ENCODE measurements at places on chromosomes 2 and 18. TPM values are rescaled to one million over a fixed set of nuclear protein-coding genes. Genes with fewer than 3 reads are reported as not detected.
A peak's percentile ranks its signal among the peaks of the same experiment; 100 is the strongest.

- no peak overlapping the region for H3K4me3 ChIP-seq
- H3K4me1 ChIP-seq, result no peaks in the 10 kb centered on the region
- H3K27me3 ChIP-seq, result no peaks in the 10 kb centered on the region
- no peaks in the 10 kb centered on the region for H3K36me3 ChIP-seq
- no peak for DNase-seq
These were observed 541.8 kb downstream of the SOX11 start for GRCh38 chr2:6233993-6234392.

- no peak for DNase-seq
- no peaks in the 10 kb centered on the region for H3K27me3 ChIP-seq
- H3K36me3 ChIP-seq, result no peaks in the 10 kb centered on the region
- no peaks in the 10 kb centered on the region for H3K4me1 ChIP-seq
- no peak overlapping the region for H3K27ac ChIP-seq
These were observed 41.0 kb downstream of the SMAD7 start for GRCh38 chr18:48909721-48910120.

- H3K27me3 ChIP-seq, result no peaks in the 10 kb centered on the region
- no peak overlapping the region for H3K27ac ChIP-seq
- no peak overlapping the region for H3K4me3 ChIP-seq
These were observed 793.1 kb downstream of the ERBB4 start for GRCh38 chr2:211745295-211746097.

- no peak for DNase-seq
- no peak overlapping the region for H3K27ac ChIP-seq
- H3K4me3 ChIP-seq, result no peak overlapping the region
- no peaks in the 10 kb centered on the region for H3K36me3 ChIP-seq
- H3K27me3 ChIP-seq, result no peaks in the 10 kb centered on the region
These were observed 17.7 kb upstream of the SP3 start for GRCh38 chr2:173982918-173983317.

- no peaks in the 10 kb centered on the region for H3K36me3 ChIP-seq
- peak overlapping the region; percentile 29 for H3K4me3 ChIP-seq
- peaks cover 3% of the 10 kb centered on the region for H3K27me3 ChIP-seq
These were observed 909 bp upstream of the NRXN1 start for GRCh38 chr2:51032751-51033330.

- H3K36me3 ChIP-seq, result no peaks in the 10 kb centered on the region
- peak; percentile 81 for DNase-seq
- no peak overlapping the region for H3K4me3 ChIP-seq
- H3K4me1 ChIP-seq, result peaks cover 27% of the 10 kb centered on the region
- no peaks in the 10 kb centered on the region for H3K27me3 ChIP-seq
These were observed 138.9 kb upstream of the KLHL14 start for GRCh38 chr18:32911660-32912284.

GRCh38 chr2:70514612-70515055, 39.0 kb downstream of the TGFA start:
- no peak overlapping the region for H3K27ac ChIP-seq
- H3K27me3 ChIP-seq, result peaks cover 4% of the 10 kb centered on the region
- no peaks in the 10 kb centered on the region for H3K36me3 ChIP-seq
- no peak for DNase-seq
- H3K4me1 ChIP-seq, result no peaks in the 10 kb centered on the region

GRCh38 chr2:144592500-144593256, 72.8 kb upstream of the ZEB2 start:
- no peaks in the 10 kb centered on the region for H3K27me3 ChIP-seq
- H3K4me1 ChIP-seq, result peaks cover 3% of the 10 kb centered on the region
- DNase-seq, result no peak
- no peak overlapping the region for H3K27ac ChIP-seq
- no peak overlapping the region for H3K4me3 ChIP-seq
- no peaks in the 10 kb centered on the region for H3K36me3 ChIP-seq

- no peaks in the 10 kb centered on the region for H3K36me3 ChIP-seq
- H3K4me1 ChIP-seq, result no peaks in the 10 kb centered on the region
- no peaks in the 10 kb centered on the region for H3K27me3 ChIP-seq
- H3K4me3 ChIP-seq, result no peak overlapping the region
- no peak overlapping the region for H3K27ac ChIP-seq
- no peak for DNase-seq
These were observed 215.6 kb upstream of the MAP2 start for GRCh38 chr2:209208211-209208610.

DNA sequence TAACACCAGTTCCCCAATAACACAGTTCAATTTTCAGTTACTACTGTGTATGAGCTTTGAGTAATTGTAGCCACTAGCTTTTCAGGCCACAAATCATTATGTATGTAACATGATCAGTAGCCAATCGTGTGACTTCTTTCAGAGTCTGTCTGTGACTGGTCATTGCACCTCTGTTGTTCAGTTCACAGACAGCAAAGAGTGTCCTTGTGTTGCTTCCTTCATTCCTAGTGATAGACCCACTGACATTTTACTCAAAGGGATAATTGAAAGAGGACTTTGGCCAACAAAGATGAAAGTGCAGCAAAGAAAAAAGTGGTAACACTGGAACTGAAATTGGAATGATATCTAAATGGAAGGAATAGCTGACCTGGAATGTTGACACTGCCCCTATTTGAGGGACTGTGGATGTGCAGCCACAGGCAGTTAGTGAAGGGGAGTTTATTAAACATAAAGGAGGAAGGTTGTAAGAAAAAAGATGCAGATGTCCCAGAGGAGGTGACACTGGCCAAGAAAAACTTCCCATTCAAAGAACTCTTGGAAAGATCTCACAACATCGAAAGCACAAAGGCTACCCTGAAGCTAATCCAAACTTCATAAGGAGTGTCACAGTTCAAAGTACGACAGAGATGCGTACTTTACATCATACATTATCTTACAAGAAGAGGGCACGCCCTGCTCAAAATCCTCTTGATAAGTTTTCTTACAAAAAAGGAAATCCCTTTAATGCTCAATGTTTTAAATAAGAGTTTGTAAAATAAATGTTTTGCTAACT, 19.3 kb downstream of the TTC39C start:
- DNase-seq, result no peak
- H3K27me3 ChIP-seq, result no peaks in the 10 kb centered on the region
- no peak overlapping the region for H3K27ac ChIP-seq
- H3K4me1 ChIP-seq, result no peaks in the 10 kb centered on the region
- H3K36me3 ChIP-seq, result no peaks in the 10 kb centered on the region

GRCh38 chr2:159290289-159290907, 3.9 kb upstream of the WDSUB1 start:
- DNase-seq, result peak; percentile 56
- H3K36me3 ChIP-seq, result no peaks in the 10 kb centered on the region
- no peak overlapping the region for H3K27ac ChIP-seq
- H3K27me3 ChIP-seq, result no peaks in the 10 kb centered on the region
- no peak overlapping the region for H3K4me3 ChIP-seq

- H3K36me3 ChIP-seq, result no peaks in the 10 kb centered on the region
- H3K27ac ChIP-seq, result peak overlapping the region; percentile 74
- H3K4me1 ChIP-seq, result peaks cover 17% of the 10 kb centered on the region
- H3K27me3 ChIP-seq, result no peaks in the 10 kb centered on the region
- peak; percentile 80 for DNase-seq
- H3K4me3 ChIP-seq, result no peak overlapping the region
These were observed 116.2 kb upstream of the ST6GAL2 start for GRCh38 chr2:107001964-107002696.

GRCh38 chr18:34802959-34803358, 92.9 kb downstream of the DTNA start:
- peak; percentile 80 for DNase-seq
- peaks cover 8% of the 10 kb centered on the region for H3K4me1 ChIP-seq
- no peak overlapping the region for H3K27ac ChIP-seq
- no peak overlapping the region for H3K4me3 ChIP-seq
- H3K27me3 ChIP-seq, result no peaks in the 10 kb centered on the region

- H3K27me3 ChIP-seq, result no peaks in the 10 kb centered on the region
- no peak for DNase-seq
- H3K36me3 ChIP-seq, result no peaks in the 10 kb centered on the region
- H3K4me3 ChIP-seq, result no peak overlapping the region
These were observed 1.4 kb downstream of the RSAD2 start for GRCh38 chr2:6879011-6879410.

- no peak overlapping the region for H3K27ac ChIP-seq
- H3K4me3 ChIP-seq, result no peak overlapping the region
- peaks cover 37% of the 10 kb centered on the region for H3K4me1 ChIP-seq
These were observed 121.9 kb downstream of the HDAC4 start for GRCh38 chr2:239278941-239279365.

DNA sequence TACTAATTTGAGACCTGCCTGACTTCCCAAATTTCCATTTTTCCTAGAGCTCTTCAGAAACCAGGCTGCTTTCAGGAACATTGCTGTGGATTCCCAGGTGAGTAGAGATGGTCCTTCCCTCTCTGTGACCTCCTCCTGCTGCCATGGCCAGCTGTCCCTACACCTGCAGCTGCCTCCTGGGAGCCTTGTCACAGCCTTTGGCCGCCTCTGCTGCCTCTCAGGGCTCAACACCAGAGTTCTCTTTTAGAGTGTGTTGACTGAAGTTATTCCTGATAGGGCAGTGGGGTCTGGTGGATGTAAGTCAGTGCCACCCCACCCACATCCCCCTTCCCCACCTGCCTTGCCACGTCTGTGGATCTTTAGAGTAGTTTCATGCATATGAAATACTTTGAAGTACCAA, 22.9 kb downstream of the SPATS2L start:
- H3K36me3 ChIP-seq, result peaks cover 10% of the 10 kb centered on the region
- H3K4me3 ChIP-seq, result no peak overlapping the region
- no peak overlapping the region for H3K27ac ChIP-seq
- no peaks in the 10 kb centered on the region for H3K4me1 ChIP-seq

DNA sequence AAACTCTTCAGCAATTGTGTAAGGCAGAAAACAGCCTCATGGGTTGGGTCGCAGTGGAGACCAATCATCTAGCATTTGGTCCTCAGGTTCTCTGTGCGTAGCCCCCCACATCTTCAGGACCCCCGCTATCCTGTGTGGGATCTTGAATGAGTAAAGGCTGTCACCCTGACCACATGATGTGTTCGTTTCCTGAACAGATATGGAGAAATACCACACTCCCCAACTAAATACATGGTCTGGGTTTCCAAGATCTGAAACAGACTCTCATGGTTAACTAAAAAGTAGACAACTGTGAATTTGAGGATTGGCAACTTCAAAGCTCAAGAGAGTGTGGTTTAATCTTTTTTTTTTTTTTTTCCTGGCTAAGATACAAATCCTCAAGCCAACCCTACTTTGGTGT, 23.2 kb downstream of the DOCK10 start:
- H3K4me1 ChIP-seq, result no peaks in the 10 kb centered on the region
- H3K4me3 ChIP-seq, result no peak overlapping the region
- DNase-seq, result no peak
- H3K27me3 ChIP-seq, result no peaks in the 10 kb centered on the region

- no peaks in the 10 kb centered on the region for H3K4me1 ChIP-seq
- no peak overlapping the region for H3K4me3 ChIP-seq
- H3K27ac ChIP-seq, result no peak overlapping the region
- no peaks in the 10 kb centered on the region for H3K27me3 ChIP-seq
- DNase-seq, result no peak
These were observed 381.6 kb downstream of the SUCLG1 start for GRCh38 chr2:84077496-84077895.

DNA sequence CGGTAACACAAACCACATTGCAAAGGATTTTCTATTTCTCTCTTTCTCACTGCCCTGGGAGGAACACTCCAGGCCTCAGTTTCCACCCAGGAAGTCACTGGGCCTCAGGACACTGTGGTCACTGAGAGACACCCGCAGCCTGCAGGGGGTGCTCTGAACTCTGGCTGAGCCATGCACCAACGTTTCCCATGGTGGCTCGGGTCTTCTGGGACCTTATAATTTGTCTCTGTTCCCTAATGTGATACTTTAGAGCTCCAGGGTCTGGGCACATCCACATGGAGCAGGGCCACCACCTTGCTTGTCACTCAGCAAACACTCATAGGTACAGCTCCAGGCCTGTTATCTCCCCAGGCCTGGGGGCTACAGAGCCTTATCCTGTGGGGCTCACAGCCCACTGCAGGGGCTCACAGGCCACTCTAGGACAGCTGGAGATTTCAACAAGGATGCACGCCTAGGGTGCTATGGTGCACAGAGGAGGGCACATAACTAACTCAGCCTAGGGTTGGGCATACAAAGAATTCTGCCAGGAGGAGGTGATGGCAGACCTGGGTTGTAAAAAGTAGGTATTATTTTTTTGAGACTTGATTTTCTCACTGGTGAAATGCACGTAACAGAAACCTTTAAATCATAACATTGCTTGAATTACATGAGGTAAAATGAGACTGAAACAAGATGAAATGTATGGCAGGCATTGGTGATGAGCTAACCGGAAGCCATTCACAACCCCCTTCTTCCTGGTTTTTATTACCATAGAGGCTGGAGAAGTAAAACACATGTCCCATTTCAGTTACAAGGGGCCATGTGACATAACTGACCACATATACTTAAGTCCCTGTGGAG, 3.0 kb upstream of the HS1BP3 start:
- no peaks in the 10 kb centered on the region for H3K36me3 ChIP-seq
- no peak overlapping the region for H3K27ac ChIP-seq
- no peak for DNase-seq
- peaks cover 13% of the 10 kb centered on the region for H3K4me1 ChIP-seq
- H3K27me3 ChIP-seq, result peaks cover 31% of the 10 kb centered on the region
- H3K4me3 ChIP-seq, result no peak overlapping the region

DNA sequence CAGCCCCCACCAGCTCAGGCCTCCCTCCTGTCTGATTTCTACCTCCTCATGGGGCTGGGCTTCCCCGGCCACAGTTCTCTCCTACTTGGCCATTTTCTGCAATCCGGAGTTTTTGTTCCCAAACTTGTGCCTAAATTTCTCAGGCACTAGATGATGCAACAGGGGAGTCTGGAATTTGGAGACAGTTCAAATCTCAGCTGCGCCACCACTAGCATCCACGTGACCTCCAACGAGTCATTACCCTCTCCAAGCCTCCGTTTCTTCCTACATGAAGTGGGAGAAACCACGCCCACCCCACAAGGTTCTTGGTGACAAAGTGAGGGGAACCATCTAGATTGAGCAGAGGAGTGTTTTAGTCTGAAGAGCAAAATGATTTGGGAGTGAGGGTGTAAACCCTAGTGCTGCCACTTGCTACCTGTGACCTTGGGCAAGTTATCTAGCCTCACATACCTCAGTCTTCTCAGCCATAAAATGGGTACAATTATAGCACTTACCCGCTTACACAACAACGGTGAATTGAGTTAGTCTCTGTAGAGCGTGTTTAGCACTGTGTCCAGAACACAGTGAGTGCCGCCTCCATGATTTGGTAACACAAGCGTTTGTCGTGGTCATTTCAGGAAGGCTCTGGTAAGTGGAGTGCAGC, 61.4 kb upstream of the ASAP2 start:
- H3K27ac ChIP-seq, result no peak overlapping the region
- no peaks in the 10 kb centered on the region for H3K27me3 ChIP-seq
- H3K4me1 ChIP-seq, result peaks cover 16% of the 10 kb centered on the region
- H3K36me3 ChIP-seq, result no peaks in the 10 kb centered on the region
- DNase-seq, result peak; percentile 58

GRCh38 chr2:98127229-98127989, 40.4 kb downstream of the VWA3B start:
- no peaks in the 10 kb centered on the region for H3K4me1 ChIP-seq
- H3K27me3 ChIP-seq, result peaks cover 23% of the 10 kb centered on the region
- H3K27ac ChIP-seq, result no peak overlapping the region
- DNase-seq, result no peak
- H3K36me3 ChIP-seq, result no peaks in the 10 kb centered on the region

Gene TRIB2
- total RNA-seq, result 28.6 TPM

Gene CRYGC
- not detected for total RNA-seq

Gene TACR1
- total RNA-seq, result not detected

Gene ICOS
- not detected for total RNA-seq

Gene CNDP1
- total RNA-seq, result 0.31 TPM

Gene CNGA3
- not detected for total RNA-seq

Gene GYPC
- 26.5 TPM for total RNA-seq

Gene LAMA3
- total RNA-seq, result 0.50 TPM

Gene TMEM178A
- 28.7 TPM for total RNA-seq

Gene C2orf72
- total RNA-seq, result 0.84 TPM

Gene PIEZO2
- total RNA-seq, result 5.3 TPM

Gene AGXT
- not detected for total RNA-seq

Gene NT5C1B
- total RNA-seq, result not detected

Gene SLC9A4
- 0.07 TPM for total RNA-seq

Gene SERPINB11
- not detected for total RNA-seq

Gene VWC2L
- total RNA-seq, result not detected
